ENCODE measurements at places on chromosomes 3 and 15.

DNA sequence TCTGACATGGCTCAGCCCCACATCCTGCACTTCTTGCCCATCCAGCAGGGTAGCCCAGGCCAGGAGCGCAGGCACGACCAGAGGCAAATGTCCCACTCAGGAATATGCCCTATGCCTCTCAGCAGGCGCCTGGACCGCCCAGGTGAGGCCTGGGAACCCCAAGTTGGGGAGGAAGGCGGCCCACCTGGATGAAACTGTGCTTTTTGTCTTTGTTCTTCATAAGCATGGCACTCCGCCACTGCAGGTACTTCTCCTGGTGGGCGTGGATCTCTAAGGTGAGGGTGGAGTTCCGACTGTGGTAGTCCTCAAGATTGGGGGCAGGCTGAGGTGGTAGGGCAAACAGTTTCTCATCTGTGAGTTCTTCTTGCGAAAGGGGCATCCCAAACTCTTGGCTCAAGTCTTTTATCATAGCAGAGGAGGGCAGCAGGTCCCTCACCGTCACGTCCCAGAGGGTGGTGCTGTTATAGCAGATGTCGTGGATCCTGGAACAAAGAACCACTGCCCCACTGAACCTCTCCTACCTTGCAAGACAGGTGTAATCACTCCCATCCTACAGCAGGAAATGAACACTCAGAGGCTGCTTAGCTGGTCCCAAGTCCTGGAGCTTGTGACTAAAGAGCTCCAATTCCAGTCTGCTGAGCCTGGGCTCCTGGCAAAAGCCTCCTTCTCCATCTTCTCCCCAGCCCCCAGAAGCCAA lies 53.2 kb downstream of the ACAD9 start:
- no peak for DNase-seq

GRCh38 chr15:35910227-35910626 lies 364.3 kb upstream of the DPH6 start:
- DNase-seq, result no peak

- DNase-seq, result no peak
Measured at GRCh38 chr3:154900816-154901215, 179.3 kb upstream of the MME start.

GRCh38 chr15:70627734-70628548 lies 135.4 kb downstream of the UACA start:
- DNase-seq, result no peak

DNA sequence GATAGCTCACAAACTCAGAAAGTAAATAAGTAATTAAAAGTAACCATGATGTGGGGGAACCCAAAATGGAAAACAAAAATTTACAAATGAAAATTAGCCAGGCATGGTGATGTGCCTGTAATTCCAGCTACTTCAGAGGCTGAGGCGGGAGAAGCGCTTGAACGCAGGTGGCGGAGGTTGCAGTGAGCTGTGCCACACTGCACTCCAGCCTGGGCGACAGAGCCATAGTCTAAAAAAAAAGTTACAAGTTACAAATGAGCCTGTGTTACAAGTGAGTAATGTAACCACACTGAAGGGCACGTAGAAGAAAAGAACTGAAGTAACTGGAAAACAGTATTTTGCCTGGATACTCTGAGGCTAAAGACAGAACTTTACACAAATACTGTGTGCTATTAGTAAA lies 11.3 kb downstream of the EXOSC7 start:
- DNase-seq, result no peak
